Globus pallidus (tissue), 1 donor: ENCODE measurements at places on chromosomes 5 and 9.
A peak's percentile ranks its signal among the peaks of the same experiment; 100 is the strongest.

- no peak for DNase-seq
Observed at GRCh38 chr5:168585119-168585856, 6.1 kb upstream of the PANK3 start.

- no peak for DNase-seq
Observed at GRCh38 chr5:127260686-127261085, 29.9 kb upstream of the MEGF10 start.

DNA sequence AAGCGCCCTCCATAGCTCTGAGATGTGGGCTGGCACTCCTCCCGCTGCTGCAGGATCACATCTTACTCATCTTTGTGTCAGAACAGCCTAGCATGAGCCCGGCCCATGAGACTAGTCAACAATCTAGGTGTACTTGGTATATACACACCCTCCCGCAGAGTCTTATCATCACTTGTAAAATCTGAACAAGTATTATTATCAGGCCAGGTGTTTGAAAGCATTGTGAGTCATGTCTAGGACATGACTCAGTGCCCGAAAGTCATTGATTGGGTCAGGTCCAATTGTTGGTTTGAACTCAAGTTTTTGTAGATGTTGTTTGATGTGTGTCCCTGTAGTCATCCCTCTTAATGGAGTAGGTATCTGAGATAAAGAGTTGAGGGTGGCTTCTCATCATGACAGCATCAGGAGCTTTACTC, 108.7 kb downstream of the CFAP90 start:
- DNase-seq = no peak

DNA sequence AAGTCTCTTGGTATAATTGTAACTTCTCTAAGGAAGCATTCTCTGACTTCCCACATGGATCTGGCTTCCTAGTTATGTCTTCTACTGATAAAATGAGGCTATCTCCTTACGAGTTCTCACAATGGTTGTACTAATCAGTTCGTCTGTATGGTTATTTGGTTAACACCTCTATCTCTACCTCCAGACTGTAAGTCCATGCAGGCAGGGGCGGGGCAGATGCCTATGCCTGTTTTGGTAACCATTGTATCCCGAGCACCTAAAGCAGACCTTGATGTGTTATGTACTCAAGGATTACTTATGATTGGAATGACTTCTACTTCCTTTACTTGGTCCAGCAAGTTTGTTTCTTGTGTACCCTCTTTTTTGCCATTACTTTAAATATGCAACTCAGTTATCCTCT, 125.0 kb upstream of the PITX1 start:
- DNase-seq = no peak

GRCh38 chr9:130137081-130137640, 35.0 kb upstream of the NCS1 start:
- DNase-seq = no peak

- no peak for DNase-seq
Observed at GRCh38 chr5:141617682-141618029, 1.1 kb downstream of the DIAPH1 start.

- DNase-seq = no peak
Observed at GRCh38 chr5:36635721-36636390, 29.4 kb downstream of the SLC1A3 start.

DNA sequence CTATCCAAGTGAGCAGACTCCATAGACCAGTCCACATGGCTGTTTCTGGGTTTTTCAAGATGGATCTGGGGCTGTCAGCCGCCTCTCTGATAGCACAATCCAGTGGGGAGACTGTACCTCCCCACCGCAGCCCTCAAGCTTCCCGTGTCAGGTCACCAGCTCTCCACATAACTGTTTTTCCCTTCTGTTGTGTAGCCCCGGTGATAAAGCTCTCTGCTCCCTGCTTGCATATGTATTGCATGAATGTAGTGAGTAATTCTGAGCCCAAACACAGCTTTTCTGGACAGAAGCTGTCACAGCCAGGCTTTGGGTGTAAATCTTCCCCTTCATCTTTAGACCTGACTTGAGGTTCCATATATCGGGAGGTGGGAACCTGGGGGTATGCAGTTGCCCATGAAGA, 23.1 kb upstream of the CFAP157 start:
- no peak for DNase-seq

GRCh38 chr9:83144492-83144891, 81.5 kb upstream of the RASEF start:
- no peak for DNase-seq

GRCh38 chr5:144460600-144460999, 289.9 kb downstream of the KCTD16 start:
- DNase-seq = no peak

- DNase-seq = no peak
Observed at GRCh38 chr9:20315677-20316076, 306.6 kb downstream of the MLLT3 start.

GRCh38 chr5:167973126-167973525, 318.3 kb upstream of the WWC1 start:
- DNase-seq = no peak

DNA sequence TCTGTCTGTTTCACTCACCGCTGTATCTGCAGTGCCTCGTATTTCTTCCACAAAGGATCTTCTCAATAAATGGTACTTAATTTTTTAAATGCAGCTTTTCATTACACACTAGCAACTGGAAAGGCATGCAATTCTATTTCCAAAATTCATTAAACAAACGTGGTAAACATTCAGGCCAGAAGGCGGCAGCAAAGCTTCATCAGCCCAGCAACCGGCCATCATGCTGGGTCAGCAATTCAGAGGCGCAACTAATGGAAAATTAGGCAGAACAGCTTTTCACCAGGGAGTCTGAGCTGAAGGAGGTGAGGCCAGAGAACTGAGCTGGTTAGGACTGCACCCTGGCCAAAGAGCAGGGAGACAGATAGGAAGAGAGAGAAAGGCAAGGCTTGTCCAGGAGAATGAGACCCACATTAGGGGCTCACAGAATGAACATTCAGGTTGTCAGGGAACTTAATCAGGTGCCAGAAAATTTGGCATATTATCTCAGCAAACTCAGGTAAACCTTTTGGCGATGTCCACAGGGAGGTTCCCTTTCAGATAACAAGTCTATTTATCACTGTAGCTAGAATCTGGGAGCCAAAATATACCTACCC, 17.7 kb upstream of the RNF180 start:
- peak; percentile 27 for DNase-seq

DNA sequence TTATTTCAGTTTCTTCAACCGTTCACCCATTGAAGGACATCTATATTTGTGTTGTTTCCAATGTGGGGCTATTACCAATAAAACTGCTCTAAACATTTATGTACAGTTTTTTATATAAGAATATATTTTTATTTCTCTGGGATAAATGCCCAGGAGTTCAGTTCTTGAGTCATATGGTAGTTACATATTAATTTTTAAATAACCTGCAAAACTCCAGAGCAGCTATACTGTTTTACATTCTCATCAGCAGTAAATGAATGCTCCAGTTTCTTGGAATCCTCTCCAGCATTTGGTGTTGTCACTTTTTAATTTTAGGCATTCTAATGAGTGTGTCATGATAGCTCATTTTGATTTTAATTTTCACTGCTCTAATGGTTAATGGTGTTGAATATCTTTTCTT, 36.2 kb downstream of the CDK7 start:
- DNase-seq = no peak

GRCh38 chr5:164153469-164154172, 648.2 kb downstream of the MAT2B start:
- DNase-seq = no peak

- DNase-seq = no peak
Observed at GRCh38 chr5:52579391-52579790, 208.3 kb upstream of the ITGA1 start.

GRCh38 chr9:1875921-1876448, 139.2 kb upstream of the SMARCA2 start:
- no peak for DNase-seq

DNA sequence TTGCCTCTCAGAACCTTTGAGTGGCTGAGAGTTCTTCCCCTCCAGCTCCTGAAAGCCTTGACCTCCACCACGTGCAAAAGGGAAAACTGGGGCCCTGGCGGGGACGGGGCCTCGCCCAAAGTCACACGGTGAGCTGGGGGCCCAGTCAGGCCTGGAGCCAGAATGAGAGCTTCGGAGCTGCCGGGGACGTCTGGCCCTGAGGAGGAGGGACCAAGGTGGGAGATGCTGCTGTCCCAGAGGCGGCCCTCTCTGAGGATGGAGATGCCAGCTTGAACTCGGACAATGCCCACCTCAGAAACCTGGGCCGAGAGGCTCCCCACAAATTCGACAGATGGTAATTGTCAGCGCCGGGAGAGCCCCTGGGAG, 643 bp downstream of the AK8 start:
- no peak for DNase-seq

GRCh38 chr5:143898381-143898780, 86.4 kb downstream of the HMHB1 start:
- no peak for DNase-seq

DNA sequence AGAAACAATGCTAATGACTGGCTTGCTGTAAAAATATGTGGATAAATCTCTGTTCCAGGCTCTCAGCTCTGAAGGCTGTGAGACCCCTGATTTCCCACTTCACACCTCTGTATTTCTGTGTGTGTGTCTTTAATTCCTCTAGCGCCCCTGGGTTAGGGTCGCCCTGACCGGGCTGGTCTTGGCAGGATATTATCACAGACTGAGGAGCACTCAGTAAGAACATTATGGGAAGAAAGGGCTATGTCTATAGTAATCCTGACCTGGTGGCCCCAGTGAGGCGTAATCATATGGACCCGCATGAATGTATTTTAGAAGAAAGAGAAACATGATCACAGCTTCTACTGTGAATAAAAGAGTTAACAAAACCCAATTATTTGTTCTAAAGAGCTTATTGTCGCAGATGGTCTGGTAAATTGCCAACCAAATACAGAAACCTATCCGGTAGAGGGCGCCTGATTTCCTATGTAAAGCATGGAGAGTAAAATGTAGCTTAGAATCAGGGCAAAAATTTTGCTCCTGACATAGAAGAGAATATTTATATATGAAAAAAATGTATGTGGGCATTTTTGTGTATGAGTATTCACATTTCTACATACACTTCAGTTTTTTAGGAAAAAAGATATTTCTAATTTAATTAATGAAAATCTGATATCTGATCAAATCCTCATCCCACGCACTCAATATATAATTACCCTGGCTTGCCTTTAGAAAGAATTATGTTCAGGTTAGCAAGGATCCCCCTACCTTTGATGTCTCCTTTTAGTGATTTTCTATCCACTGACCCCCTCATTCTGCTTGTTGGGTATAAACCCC, 5.8 kb upstream of the IFNA1 start:
- peak; percentile 78 for DNase-seq

DNA sequence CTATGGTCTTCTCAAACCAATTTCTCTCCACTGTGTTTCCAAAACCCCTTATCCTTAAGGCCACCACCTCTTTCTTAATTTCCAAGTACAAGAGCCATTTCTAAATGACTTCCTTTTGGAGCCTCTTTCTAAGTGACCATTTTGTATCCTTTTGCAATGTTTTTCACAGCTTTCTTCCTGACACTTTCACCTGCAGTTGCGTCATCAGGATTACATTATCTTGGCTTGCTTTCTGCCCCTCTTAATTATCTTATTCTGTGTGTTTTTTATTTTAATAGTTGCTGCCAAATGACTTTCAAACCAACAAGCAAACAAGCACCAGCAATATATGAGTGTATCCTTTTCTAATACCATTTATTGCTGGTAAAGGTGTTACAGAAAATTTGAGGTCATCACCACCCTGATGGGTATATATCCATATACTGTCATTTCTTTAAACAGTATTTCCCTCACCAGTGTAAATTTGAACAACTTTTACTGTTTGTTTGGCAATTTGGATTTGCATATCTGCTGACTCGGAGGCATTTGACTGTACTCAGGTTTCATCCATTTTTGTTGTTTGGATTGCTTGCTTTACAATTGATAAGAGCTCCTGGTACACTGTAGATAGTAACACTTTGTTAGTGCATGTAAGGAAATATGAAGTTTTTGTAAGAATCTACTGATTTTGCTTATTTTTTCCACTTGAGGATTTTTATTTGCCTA, 5.4 kb upstream of the ANXA1 start:
- no peak for DNase-seq

DNA sequence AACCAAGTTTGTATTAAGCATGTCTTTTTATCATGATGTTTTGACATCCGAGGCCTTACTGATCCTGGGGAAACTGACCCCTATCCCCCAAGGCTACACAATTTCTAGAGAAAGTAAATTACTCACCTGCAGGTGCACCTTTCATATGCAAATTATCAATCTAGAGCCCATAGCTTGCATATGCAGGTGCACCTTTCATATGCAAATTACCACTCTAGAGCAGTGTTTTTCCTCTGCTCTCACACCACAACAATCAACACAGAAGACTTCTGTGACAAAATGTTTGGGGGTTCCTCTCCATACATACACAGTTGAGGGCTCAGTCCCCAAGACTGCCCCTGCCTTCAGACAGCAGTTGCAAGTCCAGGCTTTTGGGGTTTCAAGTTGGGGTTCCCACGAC, 203.7 kb upstream of the RORB start:
- no peak for DNase-seq

DNA sequence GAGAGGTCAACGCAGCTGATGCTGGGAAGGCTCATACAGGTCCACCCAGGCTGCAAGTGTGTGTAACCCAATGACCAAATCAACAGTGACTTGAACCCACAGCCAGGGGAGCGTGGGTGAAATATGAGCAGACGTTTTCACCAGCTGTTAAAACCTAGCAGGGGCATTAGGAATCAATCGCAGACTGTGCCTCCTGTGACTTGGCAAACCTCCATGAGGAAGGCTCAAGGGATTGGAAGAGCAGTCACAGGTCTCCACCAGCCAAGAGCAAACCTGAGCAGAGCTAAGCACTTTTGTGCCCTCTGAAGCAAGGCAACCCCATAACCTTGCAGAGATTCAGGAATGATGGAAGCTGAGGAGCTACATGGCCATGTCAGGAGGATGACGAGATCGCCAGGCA, 25.5 kb downstream of the INSYN2B start:
- DNase-seq = no peak

DNA sequence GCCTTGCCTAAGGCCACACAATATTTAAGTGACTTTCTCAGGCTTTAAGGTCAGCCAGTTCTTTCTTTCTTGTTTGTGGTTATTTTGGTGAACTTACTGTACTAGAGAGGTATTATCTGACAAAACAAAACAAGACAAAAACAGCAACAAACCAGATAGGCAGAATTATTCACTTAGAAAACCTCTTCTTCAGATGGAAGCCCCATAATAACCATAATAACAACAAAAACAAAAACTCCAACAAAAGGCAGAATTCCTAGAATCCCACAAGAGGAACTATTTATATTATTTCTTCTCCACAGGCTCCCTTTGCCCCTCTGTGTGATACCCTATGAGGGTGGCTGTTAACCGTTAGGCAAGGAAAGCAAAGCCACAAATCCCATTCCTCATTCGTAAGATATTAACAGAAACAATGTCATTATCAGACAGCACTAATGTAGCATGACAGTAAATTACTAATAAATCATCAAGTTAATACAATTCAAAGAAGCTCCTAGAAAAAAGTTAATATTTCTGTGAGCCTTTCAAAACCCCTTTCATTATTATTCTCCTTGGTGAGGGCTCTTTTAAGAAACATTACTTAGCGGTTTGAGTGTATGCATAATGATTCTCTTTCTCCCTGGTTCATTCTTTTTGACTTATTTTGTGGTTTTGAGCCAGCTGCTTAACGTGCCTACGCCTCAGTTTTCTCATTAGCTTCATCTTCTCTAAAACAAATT, 274.9 kb downstream of the EFNA5 start:
- no peak for DNase-seq

- DNase-seq = peak; percentile 16
Observed at GRCh38 chr5:123035918-123036390, 571 bp downstream of the PPIC start.

GRCh38 chr5:138752951-138753793, at the start of gene CTNNA1:
TSS of gene CTNNA1 (plus strand) at chr5:138753425. CDS start at chr5:138781925, 28,500 bp downstream.
- DNase-seq = peak; percentile 75
